Left cardiac atrium (tissue), 4 donors: ENCODE measurements at places on chromosomes 11 and 22. TPM values are rescaled to one million over a fixed set of nuclear protein-coding genes. Genes with fewer than 3 reads are reported as not detected.

- peak; percentile 7 for DNase-seq
These were observed 18.4 kb upstream of the IL2RB start for GRCh38 chr22:37167981-37168647.

GRCh38 chr11:65210748-65211147, 29.0 kb downstream of the CAPN1 start:
- no peak for DNase-seq

DNA sequence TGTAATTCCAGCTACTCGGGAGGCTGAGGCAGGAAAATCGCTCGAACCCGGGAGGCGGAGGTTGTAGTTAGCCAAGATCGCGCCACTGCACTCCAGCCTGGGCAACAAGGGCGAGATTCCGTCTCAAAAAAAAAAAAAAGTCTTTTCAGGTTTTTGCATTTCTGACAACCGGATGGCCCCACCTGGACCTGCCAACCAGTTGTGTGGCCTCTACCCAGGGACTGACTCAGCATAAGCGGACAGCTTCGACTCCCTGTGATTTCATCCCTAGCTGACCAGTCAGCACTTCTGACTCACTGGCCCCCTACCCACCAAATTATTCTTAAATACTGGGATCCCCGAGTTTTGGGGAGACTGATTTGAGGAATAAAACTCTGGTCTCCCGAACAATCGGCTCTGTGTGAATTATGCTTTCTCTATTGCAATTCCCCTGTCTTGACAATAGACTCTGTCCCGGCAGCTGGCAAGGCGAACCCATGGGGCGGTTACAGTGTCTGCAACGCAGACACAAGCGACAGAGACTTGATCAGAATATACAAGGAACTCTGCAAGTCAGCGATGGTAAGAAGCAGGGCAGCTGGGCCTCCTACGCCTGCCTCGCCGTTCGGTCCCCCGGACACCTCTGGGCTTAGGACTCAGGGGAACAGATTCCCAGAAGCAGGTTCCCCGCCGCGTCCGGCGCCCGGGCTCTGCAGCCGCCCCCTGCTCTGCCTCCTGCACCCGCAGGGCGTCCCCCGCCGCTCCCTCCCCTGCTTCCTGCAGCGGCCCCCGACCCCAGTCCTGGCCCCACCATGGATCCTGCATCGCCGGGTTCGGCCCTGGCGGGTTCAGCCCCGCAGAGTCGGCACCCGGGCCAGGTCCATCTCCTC, 741 bp upstream of the TALDO1 start:
- DNase-seq: no peak

DNA sequence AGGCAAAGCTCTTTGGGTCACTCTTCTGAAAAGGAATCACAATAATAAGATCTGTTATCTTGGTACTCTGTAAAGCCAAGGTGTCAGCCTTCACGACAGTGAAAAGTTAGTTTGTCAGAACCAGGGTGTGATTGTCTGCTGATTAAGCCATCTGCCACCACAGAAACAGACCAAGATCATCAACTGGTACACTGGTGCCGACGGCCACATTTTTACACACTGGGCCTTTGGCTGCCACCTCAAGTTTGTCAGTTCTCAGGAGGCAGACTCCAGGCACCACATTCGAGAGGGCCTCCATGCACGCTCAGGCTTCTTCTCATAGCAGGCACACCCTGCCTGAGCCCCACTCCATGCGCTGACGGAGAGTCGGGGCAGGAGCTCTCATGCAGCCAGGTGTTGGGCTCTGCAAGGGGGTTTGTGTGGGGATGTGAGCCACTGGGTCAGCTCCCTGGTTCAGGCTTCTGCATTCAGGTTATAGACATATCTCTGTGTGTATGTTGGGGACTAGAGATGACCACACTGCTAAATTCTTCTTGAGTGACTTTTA, 66.2 kb downstream of the KCNJ1 start:
- DNase-seq: no peak

Gene KCNJ5
- 15.6 TPM for total RNA-seq

DNA sequence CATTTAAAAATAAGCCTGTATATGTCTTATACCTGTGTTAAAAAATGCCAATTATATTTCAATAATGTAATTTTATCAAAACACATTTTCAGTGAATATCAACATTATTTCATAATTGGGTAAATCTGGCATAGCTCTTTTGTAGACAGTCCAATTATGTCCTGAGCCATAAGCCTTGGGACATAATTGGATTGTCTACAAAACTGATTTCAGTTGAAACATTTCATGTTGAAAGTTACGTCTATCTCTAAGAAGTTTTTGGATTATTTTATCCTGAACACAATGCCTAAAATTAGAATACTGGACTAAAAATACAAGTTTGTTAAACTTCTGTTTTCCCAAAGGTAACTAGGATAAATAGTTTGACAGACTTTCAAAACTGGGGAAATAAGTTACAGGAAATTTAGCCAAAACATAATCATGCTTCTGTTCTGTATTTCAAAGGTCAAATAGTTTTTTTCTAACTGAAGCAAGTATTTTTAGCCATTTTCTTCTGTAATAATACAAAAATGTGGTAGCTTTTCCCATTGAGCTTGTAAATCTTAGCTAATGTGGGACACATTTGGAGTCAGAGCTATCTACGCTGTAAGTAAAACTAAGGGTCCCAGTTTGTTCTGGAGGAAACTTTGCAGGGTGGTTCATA, 100.7 kb upstream of the BIRC3 start:
- no peak for DNase-seq

GRCh38 chr11:128551611-128552335, 35.6 kb downstream of the ETS1 start:
- DNase-seq: no peak

DNA sequence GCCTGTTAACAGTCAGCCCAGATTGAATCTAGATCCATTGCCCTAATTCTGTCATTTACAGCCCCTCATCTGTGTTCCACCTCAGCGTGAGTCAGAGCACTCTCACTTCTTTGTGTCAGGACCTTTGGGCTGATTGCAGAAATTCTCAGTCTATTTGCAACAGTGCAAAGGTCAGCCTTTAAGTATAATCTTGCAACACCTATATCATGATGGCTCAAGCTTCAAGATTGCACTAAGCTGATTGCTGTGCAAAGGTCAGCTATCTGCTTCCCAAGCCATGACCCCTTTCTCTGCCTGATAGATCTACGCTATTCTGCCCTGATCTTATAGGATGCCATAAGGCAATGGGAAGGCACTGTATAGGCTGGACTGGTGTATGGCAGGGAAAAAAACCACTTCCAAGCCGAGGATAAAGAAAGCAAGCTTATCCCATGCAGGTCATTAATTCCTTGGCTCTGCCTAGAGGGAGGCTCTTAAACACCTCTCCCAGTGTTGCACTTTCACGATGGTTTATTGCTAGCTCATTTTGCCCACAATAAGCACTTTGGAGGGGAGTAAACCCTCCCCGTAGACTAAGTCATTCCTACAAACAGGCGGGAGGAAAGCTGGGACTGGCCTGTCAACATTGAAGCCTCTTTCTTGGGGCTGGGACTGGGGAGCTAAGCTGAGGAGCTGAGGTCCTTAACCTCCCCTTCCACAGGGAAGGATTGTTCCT, 100.6 kb downstream of the RRAS2 start:
- no peak for DNase-seq

- DNase-seq: no peak
These were observed 16.8 kb downstream of the RAB30 start for GRCh38 chr11:83054904-83055380.

- no peak for DNase-seq
These were observed 41.1 kb downstream of the UBASH3B start for GRCh38 chr11:122696662-122697061.

GRCh38 chr11:10725907-10726253, 25.2 kb upstream of the CTR9 start:
- DNase-seq: no peak

Gene OR2D2
- total RNA-seq: not detected
